ENCODE measurements at places on chromosomes 3 and 15.

DNA sequence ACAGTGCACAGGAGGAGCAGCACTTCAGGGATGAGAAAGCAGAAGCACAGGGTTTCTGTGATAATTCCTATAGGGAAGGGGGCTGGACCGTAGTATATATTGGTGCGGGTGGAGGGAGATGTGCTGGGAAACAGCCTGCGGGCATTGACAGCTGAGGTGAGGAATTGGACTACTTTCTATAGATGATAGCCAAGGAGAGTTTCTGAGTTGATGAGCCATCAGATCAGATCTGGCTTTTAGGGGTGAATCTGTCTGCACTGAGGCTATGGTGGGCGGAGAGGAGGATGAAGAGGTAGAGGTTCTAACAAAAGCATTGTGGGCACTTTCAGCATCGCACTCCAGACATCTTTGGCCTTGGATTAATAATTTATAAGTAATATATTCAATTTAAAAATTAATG lies 33.1 kb downstream of the SELENOT start:
- no peak for DNase-seq

DNA sequence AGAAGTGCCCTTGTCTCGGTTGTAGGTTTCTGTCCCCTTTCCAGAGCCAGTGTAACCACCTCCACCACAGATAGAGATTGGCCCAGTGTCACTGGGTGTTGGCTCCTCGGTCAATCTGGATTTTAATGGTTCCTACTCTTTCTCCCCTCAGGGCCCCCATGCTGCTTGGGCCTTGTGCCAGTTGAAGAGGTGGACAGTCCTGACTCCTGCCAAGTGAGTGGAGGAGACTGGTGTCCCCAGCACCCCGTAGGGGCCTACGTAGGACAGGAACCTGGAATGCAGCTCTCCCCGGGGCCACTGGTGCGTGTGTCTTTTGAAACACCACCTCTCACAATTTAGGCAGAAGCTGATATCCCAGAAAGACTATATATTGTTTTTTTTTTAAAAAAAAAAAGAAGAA lies 75.2 kb downstream of the BOC start:
- no peak for DNase-seq

- no peak for DNase-seq
Observed at GRCh38 chr15:78564743-78565096, 600 bp upstream of the CHRNA5 start.

DNA sequence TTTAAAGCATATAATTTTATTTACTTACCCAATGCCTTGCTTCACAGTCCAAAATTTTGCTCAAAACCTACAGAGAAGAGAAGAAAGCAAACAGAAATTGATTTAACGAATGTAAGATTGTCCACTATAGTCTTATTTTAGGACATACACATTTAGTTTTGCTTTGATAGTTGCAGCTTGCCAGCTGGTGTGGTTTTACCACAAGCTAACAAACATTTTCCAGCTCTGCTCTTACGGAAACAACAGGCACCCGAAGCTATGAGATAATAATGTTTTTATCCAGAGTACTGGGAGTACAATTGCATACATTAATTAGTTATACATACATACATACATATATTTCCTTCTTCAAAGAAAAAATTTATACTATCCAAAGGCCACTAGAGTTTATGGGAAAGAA lies 10.4 kb downstream of the BCL6 start:
- no peak for DNase-seq

- no peak for DNase-seq
Observed at GRCh38 chr15:40796041-40796440, 10.8 kb upstream of the ZFYVE19 start.

GRCh38 chr15:66294157-66294931 lies 976 bp downstream of the DIS3L start:
- DNase-seq: peak; percentile 43

- DNase-seq: no peak
Observed at GRCh38 chr3:167054926-167055325, 325.2 kb downstream of the ZBBX start.

DNA sequence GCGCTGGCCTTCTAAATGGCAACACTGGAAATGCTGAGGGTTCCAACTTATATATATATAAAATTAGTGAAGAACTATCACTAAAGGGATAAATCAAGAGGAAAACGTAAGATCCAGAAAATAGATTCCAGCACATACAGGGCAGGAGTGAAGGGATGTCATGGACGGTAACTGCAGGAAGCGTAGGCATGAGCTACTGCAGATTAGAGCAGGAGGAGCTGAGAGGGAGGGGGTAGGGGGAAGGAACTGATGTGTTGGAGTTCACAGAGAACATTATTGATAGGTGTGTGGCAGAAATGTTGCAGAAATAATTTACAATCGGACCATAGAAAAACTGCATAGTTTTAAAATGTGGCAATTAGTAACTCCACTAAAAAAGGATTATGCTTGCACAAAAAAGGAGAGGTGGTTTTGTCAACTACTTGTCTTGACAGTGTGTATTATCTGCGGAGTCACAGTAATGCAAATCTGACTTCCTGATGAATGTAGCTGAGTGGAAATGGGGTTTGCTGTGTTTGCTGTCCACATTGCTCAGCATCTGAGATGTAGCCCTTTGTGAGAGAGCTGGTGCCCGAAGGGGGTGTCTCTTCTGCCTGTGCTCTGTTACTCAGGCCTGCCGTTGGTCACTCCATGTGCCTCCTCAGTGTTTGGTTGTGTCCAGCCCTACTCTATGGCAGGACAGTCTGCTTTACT lies 61.2 kb downstream of the PAK2 start:
- DNase-seq: no peak

- no peak for DNase-seq
Observed at GRCh38 chr3:14811684-14812083, 7.1 kb upstream of the FGD5 start.

DNA sequence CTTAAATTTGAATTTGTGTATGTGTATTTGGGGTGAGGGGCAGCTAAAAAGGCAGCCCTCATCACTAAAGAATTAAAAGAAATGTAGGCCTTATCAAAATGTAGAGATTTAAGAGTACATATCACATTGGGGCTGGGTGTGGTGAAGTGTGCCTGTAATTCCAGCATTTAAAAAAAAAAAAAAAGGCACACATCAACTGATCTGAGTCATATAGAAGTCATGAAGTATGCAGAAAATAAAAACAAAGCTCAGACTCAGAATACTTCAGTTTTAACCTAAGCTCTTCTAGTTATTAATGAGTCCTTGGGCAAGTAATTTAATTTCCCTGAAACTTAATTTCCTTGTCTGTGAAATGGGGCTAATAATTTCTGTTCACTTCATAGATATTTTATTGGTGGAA lies 31.6 kb downstream of the SLC24A1 start:
- no peak for DNase-seq

GRCh38 chr15:89860431-89860830 lies 33.4 kb downstream of the AP3S2 start:
- no peak for DNase-seq
